NCI-H1436 (cell line): ENCODE measurements at places on chromosomes 3 and 15.

GRCh38 chr15:29451201-29451781, 181.7 kb upstream of the NSMCE3 start:
- no peak for DNase-seq

DNA sequence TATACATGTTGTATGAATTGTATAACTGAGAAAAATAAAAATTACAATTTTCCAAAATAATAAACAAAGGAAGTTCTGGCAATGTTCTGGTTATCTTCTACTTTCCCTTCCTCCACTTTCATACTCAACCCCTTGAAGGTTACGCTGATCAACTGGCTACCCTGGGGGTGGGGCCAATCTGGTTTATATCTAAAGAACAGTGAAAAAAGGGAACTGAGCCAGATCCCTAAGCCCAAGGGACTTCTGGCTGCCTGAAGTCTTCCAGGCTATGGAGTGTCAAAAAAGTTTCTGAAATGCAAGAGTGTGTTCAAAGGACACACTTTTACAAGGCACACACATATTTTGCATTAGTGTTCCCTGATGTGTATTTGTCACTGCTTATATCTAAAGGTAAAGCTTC, 591.9 kb downstream of the ROBO1 start:
- no peak for DNase-seq

DNA sequence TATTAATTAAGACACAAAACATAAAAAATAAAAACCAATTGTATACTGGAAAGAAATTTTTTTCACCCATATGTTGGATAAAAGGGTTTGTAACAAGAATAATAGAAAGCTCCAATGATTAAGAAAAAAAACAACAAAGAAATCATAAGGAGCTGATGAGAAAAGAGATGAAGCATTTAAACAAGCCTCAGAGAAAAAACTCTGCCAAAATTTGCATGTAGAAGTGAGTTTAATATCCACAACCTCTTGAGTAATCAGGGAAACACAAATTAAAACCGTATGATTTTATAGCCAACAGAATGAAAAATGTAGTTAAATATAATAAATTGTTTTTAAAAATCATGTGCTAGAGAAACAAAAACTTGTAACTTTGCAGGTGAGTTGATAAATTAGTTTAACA, 192.9 kb downstream of the BCHE start:
- no peak for DNase-seq

- DNase-seq, result no peak
These were observed 202.6 kb downstream of the KLHL25 start for GRCh38 chr15:85592148-85592547.

DNA sequence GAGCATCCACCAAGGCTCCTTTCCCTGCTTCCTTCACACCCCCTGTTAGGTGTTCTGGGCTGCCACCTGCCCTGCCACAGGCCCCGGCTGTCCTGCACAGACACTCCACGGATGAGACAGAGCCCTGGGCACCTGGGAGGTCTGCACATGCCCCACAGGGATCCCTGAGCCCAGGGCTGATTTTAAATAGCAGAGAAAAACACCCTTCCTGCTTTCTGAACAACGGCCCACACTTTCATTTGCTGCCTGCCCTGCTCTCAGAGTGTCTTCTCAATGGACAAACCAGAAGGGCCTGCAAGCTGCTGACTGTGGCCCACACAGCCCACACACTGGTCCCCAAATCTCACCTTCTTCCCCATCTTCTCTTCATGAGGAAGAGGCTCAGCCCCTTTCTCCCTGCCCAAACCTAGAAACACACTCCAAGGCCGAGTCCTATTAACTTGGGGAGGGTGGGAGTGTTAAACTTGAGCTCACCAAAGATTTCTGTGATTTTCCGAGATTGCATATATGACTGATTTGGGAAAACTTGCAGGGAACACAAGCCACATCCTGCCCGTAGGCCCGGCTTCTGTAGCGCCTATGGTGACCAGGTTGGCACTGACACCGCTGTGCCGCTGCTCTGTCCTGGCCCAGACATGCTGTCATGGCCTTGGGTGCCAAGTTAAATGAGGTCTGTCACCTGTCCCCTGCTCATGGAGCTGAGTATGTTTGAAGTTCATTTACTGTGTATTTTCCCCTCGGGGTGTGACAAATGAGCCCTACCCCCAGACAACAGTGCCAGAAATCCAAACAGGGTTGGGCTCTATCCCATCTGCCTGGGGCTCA, 47.2 kb upstream of the KLF13 start:
- peak; percentile 64 for DNase-seq

DNA sequence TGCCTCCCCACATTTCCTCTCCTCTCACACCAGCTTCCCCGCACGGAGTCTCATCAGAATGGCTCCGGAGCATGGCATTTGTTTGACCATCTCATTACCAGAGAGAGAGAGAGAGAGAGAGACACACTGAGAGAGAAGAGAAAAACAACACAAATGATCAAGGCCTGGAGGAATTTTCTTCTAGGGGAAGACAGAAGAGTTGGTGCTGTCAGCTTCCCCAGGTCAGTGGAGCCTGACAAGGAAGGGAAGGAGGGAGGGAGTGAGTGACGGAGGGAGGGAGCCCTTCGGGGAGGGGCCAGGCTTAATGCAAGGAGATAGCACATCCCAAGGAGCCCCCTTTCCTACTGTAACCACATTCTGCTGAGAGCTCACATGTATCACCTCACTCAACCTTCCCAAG, 9.1 kb downstream of the ST8SIA2 start:
- DNase-seq, result no peak

GRCh38 chr3:45273681-45274515, 47.8 kb upstream of the TMEM158 start:
- no peak for DNase-seq

- no peak for DNase-seq
These were observed 770.7 kb upstream of the ALCAM start for GRCh38 chr3:104596054-104596453.

DNA sequence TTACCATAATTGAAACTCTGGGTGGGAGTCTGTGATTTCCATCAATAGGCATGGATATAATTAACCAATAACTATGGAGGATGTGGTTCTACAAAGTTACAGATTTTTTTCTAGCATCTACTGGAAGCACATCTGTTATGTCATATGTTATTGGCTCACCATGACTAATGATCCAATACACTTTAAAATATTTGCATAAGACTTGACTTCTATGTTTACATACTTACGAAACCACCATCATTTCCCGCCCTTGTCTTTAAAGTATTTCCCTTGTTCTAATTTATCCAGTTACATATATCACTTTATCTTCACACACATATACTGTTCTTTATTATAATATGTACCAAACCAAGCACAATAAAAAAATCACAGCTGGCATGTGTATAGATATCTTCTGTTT, 380.3 kb upstream of the CBLB start:
- DNase-seq, result no peak

GRCh38 chr15:93780073-93780472, 451.3 kb upstream of the MCTP2 start:
- no peak for DNase-seq

GRCh38 chr15:64000183-64000951, 45.9 kb downstream of the DAPK2 start:
- DNase-seq, result no peak

DNA sequence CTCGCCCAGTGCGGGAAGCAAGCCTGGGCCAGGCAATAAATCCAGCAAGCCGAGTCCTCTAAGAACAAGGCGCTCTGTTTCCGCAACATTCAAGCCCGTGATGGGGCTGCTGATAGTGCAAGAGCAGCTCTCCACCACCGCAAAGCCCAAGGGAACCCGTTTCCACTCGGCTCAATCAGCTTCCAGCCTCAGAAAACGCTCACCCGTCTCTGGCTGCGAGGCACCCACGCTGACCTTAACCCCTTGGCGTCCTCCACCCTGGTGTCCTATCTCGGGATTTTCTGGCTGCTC, 17.8 kb downstream of the SPATA12 start:
- DNase-seq, result peak; percentile 10

GRCh38 chr3:67381667-67382272, 272.6 kb downstream of the SUCLG2 start:
- DNase-seq, result no peak

DNA sequence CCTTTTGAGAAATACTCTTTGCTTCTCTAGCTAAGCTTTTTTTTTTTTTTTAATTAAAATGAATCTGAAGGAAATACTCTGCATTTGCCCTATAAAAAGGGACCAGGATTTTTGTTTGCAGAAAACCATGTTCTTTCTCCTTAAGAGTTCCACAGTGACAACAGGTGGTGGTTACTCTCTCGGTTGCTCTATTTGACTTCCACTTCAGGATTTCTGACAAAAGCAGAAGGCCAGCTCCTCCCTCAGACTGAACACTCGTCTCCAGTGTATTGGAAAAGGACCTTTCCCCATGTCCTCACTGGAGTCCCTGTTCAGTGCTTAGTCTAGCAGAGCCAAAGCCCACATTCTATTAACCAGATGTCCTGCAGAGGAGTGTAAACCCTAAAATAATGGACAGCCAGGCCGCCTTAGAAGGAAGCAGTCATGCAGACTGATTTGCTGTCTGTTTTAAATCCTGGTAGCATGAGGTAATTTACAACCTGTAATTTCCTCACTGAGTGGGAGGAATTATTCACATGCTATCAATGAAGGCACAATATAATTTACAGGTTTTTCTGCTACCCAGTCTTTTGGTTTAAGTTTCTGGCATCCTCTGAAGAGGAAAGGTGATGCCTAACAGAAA, 599.3 kb downstream of the PYDC2 start:
- DNase-seq, result peak; percentile 64

DNA sequence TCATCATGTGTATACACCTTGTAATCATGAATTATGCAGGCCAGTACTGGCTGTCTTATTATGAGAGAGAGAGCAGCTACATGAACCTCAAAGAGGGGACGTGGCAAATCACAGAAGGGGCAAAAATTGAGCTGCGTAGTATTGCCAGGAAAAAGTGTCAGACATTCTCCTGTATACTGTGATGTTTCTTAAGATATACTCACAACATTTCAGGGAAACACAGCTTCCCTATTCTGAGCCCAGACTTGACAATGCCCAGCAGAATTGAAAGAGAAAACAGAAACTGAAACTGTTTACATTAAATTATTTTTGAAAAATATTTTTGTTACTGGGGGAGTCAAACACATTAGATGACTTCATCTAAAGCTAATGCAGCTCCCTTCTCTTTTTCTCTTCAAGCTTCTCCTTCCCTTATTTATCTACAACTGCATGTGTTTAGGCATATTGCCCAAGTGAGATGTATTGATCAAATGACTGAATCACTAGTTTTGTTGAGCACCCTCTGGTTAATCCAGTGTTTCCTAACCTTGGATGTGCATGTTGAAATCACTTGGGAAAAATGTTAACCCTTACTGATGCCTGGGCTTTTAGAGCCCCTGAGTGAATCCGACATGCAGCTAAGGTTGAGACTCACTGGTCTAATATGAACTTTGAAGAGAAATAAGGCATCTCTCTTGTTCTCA, 39.5 kb downstream of the CADPS start:
- DNase-seq, result no peak

DNA sequence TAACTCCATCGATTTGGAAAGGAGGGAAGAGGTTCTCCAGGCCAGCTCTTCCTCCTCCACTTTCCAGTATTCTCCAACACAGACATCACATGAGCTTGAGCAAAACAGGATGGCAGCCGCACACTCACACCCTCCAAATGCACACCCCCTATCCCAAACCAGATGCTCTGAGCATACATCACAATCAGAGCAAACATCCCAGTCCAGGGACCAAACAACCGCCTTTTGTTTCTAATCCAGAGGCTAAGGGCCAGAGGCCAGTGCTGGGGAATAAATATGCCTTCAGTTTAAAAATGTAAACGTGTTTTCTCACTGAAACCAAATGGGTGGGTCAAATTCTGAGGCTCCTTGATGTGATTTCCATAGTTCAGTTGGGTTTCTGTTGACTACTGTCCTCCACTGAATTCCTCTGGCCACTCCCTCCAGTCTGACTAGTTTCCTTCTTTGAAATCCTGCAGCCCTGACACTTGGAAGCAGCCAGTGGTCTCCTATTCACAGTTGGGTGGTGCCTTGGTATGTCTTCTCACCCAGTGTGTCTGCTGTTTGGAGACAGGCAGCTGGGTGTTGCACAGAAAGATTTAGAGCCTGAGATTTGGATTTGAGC, 19.2 kb upstream of the MFGE8 start:
- DNase-seq, result no peak

- DNase-seq, result no peak
These were observed 3.1 kb downstream of the LRCH3 start for GRCh38 chr3:197794115-197794514.

- no peak for DNase-seq
These were observed 39.1 kb downstream of the SCAPER start for GRCh38 chr15:76866008-76866407.

DNA sequence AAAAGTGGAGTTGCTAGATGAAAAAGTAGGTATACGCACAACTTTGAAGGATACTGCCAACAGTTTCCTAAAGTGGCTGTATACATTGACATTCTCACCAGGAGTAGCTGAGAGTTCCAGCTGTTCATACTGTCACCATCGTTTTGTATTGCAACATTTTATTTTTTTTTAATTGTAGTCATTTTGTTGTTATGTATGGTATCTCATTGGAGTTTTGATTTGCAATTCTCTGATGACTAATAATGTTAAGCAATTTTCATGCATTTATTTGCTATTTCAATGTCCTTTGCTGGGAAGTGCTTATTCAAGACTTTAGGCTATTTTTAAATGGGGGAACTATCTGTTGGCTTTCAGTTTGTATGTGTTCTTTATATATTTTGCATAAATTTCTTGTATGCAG, 185.1 kb upstream of the TGFBR2 start:
- DNase-seq, result no peak

DNA sequence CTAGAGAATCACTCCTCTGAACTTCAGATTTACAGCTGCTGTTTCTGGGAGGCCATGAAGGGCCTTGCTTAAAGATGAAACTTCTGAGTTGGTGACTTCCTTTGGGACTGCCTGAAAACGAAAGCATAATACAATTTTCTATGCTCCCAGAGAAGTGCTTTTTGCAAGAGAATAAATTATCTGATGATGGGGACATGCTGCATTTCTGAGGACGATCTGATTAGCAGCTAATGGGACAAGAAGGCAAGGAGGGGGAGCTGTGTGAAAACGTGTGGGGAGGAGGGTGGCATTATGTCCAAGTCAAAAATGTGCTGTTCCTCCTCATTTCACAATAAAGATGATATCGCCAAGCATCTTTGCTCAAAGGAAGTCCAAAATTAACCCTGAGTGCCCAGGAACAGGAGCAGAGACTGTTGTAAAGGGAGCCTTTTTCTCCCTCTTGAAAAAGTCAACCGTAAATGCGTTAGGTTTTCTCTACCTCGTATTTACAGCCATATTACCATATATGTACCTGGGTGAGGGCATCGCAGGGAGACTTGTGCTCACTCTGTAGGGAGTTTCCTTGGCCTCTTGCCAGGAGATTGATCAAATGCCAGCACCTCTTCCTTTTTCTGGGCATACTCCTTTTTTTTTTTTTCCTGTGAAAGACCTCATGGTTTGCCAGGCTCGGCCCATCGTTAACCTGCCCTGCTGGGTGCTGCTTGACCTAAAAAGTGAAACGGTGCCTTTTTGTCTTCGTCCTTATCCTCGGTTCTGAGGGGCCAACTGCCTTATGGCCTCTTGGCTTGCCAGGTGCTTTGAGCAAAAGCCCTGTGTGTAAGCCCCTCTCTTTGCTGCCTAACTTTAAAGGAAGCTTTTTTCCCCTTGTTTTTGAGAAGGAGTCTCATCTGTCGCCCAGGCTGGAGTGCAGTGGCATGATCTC, 11.5 kb downstream of the ITPR1 start:
- DNase-seq, result no peak
